Activated T-cell treated with anti-CD3 and anti-CD28 coated beads for 4 hours (primary cell): ENCODE measurements at places on chromosomes 5 and 9.

GRCh38 chr9:68567565-68567964 is 26.9 kb upstream of the TMEM252 start:
- DNase-seq, result no peak

GRCh38 chr5:127517110-127517479 is 345 bp upstream of the PRRC1 start:
- DNase-seq, result no peak

DNA sequence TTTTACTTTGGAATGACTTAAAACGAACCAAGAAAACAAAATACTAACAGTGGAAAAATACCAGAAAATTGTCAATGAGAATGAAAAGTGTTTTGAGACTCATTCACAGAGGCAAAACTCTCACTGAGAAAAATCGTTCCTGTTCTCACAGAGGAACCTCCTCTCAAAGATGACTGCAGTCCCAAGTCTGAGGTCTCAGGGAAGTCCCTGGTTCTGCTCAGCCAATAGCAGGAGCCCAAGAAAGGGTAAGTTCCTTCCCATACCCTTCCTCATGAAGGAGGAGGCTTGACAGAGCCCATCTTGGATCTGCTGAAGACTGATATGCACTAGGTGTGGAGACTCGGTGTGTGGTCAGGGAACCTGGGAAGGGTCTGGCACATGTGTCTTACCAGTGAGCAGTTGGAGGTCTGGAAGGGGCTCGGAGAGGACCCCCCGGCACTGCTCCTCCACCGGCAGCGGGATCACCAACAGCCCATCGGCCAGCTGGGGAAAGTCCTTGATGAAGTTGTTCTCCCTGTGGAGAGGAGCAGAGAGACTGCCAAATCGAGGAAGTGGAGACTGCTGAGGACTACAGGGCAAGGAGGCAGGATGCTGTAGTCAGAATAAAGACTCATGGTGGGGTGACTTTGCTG is 46.0 kb downstream of the TRIM32 start:
- DNase-seq, result no peak

- DNase-seq, result no peak
Measured at GRCh38 chr9:130908146-130908877, 11.7 kb upstream of the QRFP start.

GRCh38 chr9:107281922-107282667 is 984 bp upstream of the RAD23B start:
- DNase-seq, result no peak

- no peak for DNase-seq
Measured at GRCh38 chr5:142829801-142830220, 59.6 kb downstream of the ARHGAP26 start.

GRCh38 chr9:90840696-90841095 is 39.1 kb downstream of the SYK start:
- no peak for DNase-seq

GRCh38 chr5:32625547-32625946 is 40.2 kb downstream of the SUB1 start:
- no peak for DNase-seq

- peak; percentile 69 for DNase-seq
Measured at GRCh38 chr9:122125158-122125508, 32.0 kb upstream of the TTLL11 start.

- no peak for DNase-seq
Measured at GRCh38 chr9:99216073-99216472, 5.7 kb downstream of the ALG2 start.

GRCh38 chr9:129037767-129038098 is 1.3 kb downstream of the MIGA2 start:
- no peak for DNase-seq

- DNase-seq, result no peak
Measured at GRCh38 chr9:7935681-7936080, 136.1 kb upstream of the DMAC1 start.

- no peak for DNase-seq
Measured at GRCh38 chr5:159824188-159825161, 91.8 kb upstream of the ADRA1B start.

DNA sequence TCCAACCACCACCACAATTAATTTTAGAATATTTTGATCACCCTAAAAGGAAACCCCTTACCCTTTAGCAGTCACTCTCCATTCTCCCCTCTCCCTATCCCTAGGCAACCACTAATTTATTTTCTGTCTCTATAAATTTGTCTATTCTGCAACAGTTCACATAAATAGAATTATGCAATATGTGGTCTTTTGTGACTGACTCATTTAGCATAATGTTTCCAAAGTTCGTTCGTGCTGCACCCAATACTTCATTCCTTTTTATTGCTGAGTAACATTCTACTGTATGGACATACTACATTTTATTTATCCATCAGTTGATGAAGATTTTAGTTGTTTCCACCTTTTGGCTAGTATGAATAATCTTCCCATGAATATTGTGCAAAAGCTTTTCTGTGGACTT is 18.2 kb upstream of the CDC20B start:
- DNase-seq, result no peak

GRCh38 chr5:135435467-135436330 is 11.4 kb downstream of the DCANP1 start:
- no peak for DNase-seq

GRCh38 chr9:19470567-19470966 is 61.8 kb downstream of the ACER2 start:
- no peak for DNase-seq

GRCh38 chr5:167953151-167953798 is 338.2 kb upstream of the WWC1 start:
- no peak for DNase-seq

GRCh38 chr9:13358128-13358527 is 78.6 kb upstream of the MPDZ start:
- no peak for DNase-seq

- no peak for DNase-seq
Measured at GRCh38 chr5:69004676-69005075, 89.1 kb upstream of the SLC30A5 start.

DNA sequence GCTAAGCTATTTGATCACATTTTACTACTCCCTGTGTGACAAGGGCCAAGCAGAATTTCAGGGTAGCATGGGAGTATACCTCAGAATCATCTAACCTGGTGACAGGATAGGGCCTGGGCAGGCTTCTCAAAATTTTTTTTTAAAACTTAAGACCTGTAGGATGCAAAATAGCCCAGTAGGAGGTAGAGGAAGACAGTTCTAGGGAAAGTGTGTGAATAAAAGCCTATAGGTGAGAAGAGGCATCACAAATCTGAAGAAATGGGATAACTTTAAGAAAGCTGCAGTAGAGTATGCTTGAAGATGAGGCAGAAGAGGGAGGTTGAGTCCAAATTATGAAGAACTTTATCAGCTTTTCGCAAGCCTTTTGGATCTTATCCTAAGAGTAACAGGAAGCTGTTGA is 32.3 kb downstream of the CNTRL start:
- DNase-seq, result no peak

DNA sequence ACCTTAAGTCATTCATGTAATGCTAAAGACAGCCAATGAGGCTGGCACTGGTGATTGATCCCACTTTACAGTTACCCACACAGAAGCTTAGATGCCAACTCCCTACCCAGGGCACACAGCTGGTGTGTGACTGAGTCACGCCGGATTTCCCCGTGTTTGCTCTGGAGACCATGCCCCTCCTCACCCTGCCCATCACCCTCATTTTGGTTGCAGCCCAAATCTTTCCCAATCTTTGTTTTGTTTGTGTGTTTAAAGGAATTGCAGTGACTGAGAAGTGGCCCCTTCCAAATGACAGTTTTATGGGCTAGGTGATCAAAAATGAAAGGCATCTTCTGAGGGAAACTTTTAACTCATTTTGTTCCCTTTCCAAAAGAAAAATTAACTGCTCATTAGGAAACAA is 10.9 kb downstream of the FBXL7 start:
- no peak for DNase-seq

- DNase-seq, result no peak
Measured at GRCh38 chr5:156402387-156402921, 75.5 kb downstream of the SGCD start.

DNA sequence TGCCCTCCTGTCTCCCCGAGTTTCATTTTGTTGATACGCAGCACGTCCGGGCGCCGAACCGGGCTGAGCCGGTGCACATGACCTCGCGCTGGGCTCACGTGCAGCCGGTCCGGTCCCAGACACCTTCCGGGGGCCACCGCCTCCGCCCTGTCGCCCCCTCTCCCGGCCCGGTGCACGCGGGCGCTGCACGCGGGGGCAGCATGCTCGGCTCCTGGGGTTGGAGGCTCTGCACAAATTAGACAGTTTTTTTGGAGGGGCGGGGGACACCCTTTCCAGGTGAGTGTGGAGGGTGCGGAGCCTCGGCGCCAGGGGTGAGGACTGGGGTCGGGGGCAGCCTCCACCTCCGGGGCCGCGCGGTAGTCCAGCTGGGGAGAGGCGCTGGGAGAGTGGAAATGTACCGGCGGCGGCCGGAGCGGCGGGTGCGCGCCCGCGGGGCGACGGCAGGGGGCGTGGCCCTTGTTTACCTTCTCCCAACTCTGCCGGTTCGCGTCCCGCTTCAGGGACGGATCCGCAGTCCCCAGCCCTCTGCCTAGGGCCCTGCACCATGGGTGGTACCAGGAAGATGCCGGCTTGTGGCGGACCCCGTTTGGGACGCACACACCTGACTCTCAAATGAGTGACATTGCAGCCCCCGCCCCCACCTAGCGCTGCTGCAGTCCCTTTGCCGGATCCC is 1.1 kb downstream of the JADE2 start:
- DNase-seq, result peak; percentile 41

DNA sequence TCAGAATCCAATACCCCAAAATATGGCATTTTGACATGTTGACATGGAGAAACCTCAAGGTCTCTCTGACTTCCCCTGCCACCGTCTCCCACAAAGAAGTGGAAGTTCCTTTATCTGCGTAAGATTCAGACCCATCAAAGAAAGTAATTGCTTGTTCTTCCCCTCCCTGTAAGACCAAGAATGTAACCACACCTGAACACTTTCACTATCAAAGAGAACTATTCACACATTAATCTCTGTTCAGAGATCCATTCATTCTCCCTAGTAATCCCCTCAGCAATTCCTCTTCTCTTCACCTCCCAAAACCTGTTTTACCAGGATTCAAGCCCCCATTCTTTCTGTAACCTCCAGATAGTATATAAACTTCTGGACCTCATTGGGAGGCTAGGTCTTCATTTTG is 4.1 kb upstream of the SLC1A1 start:
- DNase-seq, result no peak

DNA sequence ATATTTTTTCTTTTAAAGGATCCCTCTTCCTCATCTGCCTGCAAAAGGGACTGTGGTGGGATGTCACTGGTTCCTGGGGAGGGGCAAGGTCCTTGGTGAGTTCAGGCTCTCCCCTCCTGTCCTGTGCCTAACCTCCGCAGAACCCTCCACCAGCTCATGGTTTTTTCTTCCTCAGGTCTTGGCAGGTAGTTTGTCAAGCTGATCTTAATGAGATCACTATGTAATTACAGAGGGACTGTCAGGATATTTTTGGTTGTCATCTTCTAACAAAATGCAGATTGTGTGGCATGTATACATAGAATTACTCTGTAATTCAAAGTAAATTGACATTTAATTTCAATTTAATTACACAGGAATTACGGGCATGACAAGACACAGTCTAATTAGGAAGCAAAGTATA is 150.3 kb upstream of the SEMA6A start:
- DNase-seq, result no peak

GRCh38 chr5:173493846-173494245 is 122.6 kb downstream of the BOD1 start:
- no peak for DNase-seq

DNA sequence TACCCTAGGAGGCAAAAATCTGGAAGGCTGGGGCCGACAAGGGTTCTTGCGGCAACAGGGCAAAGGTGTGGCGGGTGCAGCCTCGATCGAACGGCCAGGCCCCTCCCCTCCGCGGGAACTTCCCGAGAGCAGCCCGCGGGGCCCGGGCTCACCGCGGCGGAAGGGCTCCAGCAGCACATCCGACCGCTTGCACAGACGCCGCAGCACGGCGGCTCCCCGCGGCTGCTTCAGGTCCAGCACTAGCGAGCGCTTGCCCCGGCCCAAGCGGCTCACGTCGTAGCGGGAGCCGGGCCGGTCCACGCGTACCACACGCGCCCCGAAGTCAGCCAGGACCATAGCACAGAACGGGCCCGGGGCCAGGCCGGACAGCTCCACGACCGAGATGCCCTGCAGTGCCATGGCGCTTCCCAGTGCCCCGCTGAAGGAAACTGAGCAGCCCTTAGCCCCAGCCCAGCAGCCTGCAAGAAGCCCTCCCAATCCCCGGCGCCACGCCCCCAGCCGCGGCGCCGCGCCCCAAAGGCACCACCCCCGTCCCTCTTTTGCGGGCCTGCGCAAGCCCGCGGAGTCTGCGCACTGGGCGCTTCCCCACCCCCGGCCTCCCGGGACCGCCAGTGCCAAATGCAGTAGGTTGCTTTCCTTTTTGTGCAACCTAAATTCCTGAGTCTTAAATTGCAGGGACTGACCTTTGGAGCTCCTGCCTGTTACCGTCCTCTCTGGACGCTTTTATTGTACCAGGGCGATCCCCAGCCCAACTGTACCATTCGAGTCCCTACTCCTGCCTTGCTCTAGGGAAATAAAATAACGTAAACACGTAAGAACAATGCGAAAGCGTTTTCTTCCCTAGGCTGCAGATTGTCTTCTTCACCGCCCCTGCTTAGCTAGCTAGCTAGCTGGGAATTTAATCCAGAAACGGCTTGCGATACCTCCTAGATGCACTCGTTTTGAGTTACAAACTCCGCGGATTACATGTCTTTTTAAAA is at the start of gene AMACR:
AMACR (minus strand) TSS at position 430 of the 980 bp plus-strand sequence; CDS start at position 399, 31 bp downstream.
- peak; percentile 87 for DNase-seq

DNA sequence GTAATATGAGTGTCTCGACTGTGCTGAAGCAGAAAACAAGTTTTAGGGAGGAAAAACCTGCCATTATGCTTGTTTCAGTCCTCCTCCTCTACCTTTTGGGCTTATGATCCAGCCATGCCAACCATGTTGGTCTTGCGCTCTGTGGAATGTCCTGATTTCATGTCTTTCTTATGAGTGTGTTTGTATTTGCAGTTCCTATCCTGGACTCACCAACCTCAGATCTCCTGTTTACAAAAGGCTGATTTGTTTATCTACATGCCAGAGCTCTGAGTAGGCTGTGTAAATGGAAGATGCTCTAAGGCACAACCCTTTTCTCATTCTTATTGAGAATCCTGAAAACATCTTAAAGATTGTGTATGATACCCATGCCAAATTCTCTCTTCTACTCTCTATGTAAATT is 138.6 kb downstream of the ARHGEF28 start:
- no peak for DNase-seq

GRCh38 chr5:177478711-177479646 is 5.5 kb upstream of the DBN1 start:
- DNase-seq, result no peak

- DNase-seq, result no peak
Measured at GRCh38 chr9:137435980-137436760, 5.0 kb downstream of the ENTPD8 start.

- DNase-seq, result no peak
Measured at GRCh38 chr9:512555-513272, 298.0 kb downstream of the DOCK8 start.
